ENCODE measurements at places on chromosomes 2 and 18. TPM values are rescaled to one million over a fixed set of nuclear protein-coding genes. Genes with fewer than 3 reads are reported as not detected.

GRCh38 chr2:71578767-71579342 is 125.5 kb downstream of the DYSF start:
- H3K27ac ChIP-seq: no peak overlapping the region
- H3K36me3 ChIP-seq: no peaks in the 10 kb centered on the region
- H3K27me3 ChIP-seq: no peaks in the 10 kb centered on the region

GRCh38 chr2:200451511-200451910 is 58.4 kb downstream of the KCTD18 start:
- H3K27ac ChIP-seq: no peak overlapping the region
- no peak overlapping the region for H3K4me3 ChIP-seq
- no peaks in the 10 kb centered on the region for H3K27me3 ChIP-seq

DNA sequence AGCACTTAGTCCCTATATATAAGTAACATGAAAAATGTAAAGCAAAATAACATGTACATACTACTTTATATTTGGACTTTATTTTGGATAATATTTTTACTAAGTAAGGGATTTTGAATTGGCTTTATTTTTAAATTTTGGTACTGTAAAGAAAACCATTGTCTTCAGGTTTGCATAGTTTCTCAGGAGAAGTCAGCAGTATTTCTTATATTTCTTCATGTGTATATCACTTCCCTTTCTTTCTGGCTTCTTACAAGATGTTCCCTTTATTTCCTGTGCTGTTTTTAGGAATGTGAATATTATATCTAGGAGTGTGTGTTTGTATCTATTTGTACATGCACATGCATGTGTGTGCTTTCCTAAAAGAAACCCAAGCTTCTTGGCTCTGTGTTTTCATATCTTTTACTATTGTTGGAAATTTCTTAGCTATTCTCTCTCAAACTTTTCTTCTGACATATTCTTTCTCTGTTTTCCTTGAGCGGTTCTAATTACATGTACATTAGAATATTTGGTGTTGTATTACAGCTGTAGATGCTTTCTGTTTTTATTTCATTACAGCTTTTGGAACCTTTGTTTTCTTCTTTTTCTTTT is 1549.7 kb upstream of the ACVR2A start:
- H3K36me3 ChIP-seq: no peaks in the 10 kb centered on the region
- no peak for DNase-seq
- no peaks in the 10 kb centered on the region for H3K4me1 ChIP-seq
- no peak overlapping the region for H3K4me3 ChIP-seq
- H3K27ac ChIP-seq: no peak overlapping the region

- H3K27me3 ChIP-seq: no peaks in the 10 kb centered on the region
- no peak overlapping the region for H3K4me3 ChIP-seq
- no peak for DNase-seq
- H3K4me1 ChIP-seq: peaks cover 22% of the 10 kb centered on the region
Observed at GRCh38 chr2:222756951-222757650, 85.6 kb downstream of the MOGAT1 start.

- no peak for DNase-seq
- no peaks in the 10 kb centered on the region for H3K27me3 ChIP-seq
- no peak overlapping the region for H3K27ac ChIP-seq
- H3K4me1 ChIP-seq: no peaks in the 10 kb centered on the region
- no peaks in the 10 kb centered on the region for H3K36me3 ChIP-seq
- H3K4me3 ChIP-seq: no peak overlapping the region
Observed at GRCh38 chr2:103002954-103003353, 241.1 kb downstream of the TMEM182 start.

GRCh38 chr2:201402651-201403562 is 45.8 kb upstream of the FLACC1 start:
- no peak overlapping the region for H3K4me3 ChIP-seq
- no peak overlapping the region for H3K27ac ChIP-seq
- no peaks in the 10 kb centered on the region for H3K36me3 ChIP-seq

- H3K36me3 ChIP-seq: no peaks in the 10 kb centered on the region
- DNase-seq: peak; percentile 33
- H3K4me3 ChIP-seq: peak overlapping the region; percentile 88
- peaks cover 26% of the 10 kb centered on the region for H3K4me1 ChIP-seq
- no peaks in the 10 kb centered on the region for H3K27me3 ChIP-seq
Observed at GRCh38 chr2:240586919-240587800, 626 bp downstream of the CAPN10 start.

GRCh38 chr2:9226458-9227380 is 20.1 kb downstream of the ASAP2 start:
- no peak for DNase-seq

GRCh38 chr18:66393463-66393862 is 210.4 kb downstream of the CDH19 start:
- no peaks in the 10 kb centered on the region for H3K27me3 ChIP-seq
- no peak for DNase-seq
- H3K4me3 ChIP-seq: no peak overlapping the region
- H3K4me1 ChIP-seq: no peaks in the 10 kb centered on the region
- H3K36me3 ChIP-seq: no peaks in the 10 kb centered on the region

- no peaks in the 10 kb centered on the region for H3K27me3 ChIP-seq
- no peaks in the 10 kb centered on the region for H3K4me1 ChIP-seq
Observed at GRCh38 chr2:155651851-155652250, 680.7 kb downstream of the NR4A2 start.

DNA sequence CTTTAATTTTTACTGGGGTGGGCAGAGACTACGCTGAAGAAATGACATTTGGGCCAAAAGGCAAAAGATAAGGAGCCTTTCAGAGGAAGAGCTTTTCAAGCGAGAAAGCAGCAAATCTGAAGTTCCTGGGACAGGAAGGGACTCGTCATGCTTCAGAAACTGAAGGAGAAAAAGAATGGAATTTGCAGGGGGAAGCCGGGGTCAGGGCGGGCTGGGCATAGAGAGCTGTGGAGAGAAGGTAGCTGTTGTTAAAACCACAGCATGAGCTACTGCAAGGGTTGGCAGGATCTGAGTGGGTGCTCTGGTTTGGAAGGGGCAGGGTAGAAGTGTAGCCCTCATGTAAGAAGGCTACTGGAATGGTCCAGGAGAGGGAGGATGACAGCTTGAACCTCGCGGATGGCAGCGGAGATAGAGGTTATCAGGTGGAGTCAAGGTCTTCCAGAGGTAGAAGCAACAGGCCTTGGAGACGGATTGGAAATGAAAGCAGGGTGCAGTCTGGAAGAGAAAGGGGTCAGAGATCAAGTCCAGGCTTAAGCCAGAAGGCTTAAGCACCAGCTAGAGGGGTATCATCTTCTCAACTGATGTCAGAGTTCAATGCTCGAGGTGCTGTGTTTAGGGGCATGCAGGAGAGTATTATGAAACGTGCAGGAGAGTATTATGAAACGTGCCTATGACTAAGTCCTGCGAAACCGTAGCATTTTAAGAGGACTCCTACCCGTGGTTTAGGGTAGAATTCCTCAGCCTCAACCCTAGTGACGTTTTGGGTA is 18.9 kb downstream of the ATP8B1 start:
- no peaks in the 10 kb centered on the region for H3K27me3 ChIP-seq
- H3K4me3 ChIP-seq: no peak overlapping the region
- no peak for DNase-seq
- no peaks in the 10 kb centered on the region for H3K36me3 ChIP-seq

- H3K4me3 ChIP-seq: no peak overlapping the region
- no peaks in the 10 kb centered on the region for H3K36me3 ChIP-seq
- H3K27me3 ChIP-seq: no peaks in the 10 kb centered on the region
Observed at GRCh38 chr18:75923169-75923568, 495.7 kb upstream of the SMIM21 start.

GRCh38 chr2:103959174-103960128 is 894.5 kb upstream of the POU3F3 start:
- H3K27ac ChIP-seq: no peak overlapping the region
- H3K4me1 ChIP-seq: no peaks in the 10 kb centered on the region
- no peaks in the 10 kb centered on the region for H3K27me3 ChIP-seq
- H3K4me3 ChIP-seq: no peak overlapping the region
- no peaks in the 10 kb centered on the region for H3K36me3 ChIP-seq

DNA sequence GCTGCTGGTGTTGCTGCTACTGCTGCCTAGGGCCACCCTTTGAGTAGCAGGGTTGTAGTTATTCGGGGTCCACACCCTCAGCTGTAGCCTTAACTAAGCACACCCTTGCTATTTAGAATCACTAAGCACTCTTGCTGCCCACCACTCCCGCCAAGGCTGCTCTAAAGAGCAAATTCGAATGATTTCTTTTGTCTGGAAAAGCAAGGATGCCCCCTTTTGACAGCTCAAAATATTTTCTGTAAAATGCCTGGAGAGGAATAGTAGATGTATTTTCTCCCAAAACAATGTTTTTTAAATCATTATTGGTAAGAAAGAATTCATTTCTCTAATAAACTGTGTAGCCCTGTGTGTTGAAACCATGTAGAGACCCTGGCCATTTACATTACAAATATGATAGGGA is 80.8 kb upstream of the PAPOLG start:
- DNase-seq: no peak
- H3K27me3 ChIP-seq: no peaks in the 10 kb centered on the region
- no peaks in the 10 kb centered on the region for H3K4me1 ChIP-seq
- H3K36me3 ChIP-seq: no peaks in the 10 kb centered on the region

GRCh38 chr2:161990036-161990435 is 84.0 kb downstream of the DPP4 start:
- no peak overlapping the region for H3K27ac ChIP-seq
- H3K27me3 ChIP-seq: no peaks in the 10 kb centered on the region
- DNase-seq: no peak
- no peaks in the 10 kb centered on the region for H3K36me3 ChIP-seq

DNA sequence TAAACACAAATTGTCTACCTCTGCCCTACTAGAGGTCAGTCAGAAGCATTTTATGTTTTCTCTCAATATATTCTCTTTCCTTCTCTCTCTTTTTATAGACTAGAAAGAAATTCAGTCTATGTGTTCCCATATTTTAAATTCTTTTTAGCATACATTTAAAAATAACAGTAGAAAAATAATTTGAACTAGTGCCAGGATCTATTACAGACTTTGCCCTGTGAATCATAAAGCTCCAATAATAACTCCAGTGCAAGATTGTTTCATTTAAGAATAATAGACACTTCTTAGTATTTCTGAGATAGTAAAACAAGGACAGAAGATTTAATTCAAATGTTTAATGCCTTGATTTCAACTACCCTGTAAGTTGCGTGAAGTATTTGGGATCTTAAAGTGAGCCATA is 60.1 kb downstream of the ITGB6 start:
- H3K4me3 ChIP-seq: no peak overlapping the region
- no peaks in the 10 kb centered on the region for H3K36me3 ChIP-seq
- no peak overlapping the region for H3K27ac ChIP-seq

GRCh38 chr2:74333896-74334586 is 9.2 kb downstream of the SLC4A5 start:
- no peak overlapping the region for H3K4me3 ChIP-seq
- no peaks in the 10 kb centered on the region for H3K36me3 ChIP-seq
- DNase-seq: no peak
- H3K27me3 ChIP-seq: no peaks in the 10 kb centered on the region
- no peak overlapping the region for H3K27ac ChIP-seq

- DNase-seq: no peak
- no peak overlapping the region for H3K4me3 ChIP-seq
- no peaks in the 10 kb centered on the region for H3K27me3 ChIP-seq
- H3K4me1 ChIP-seq: no peaks in the 10 kb centered on the region
Observed at GRCh38 chr18:74073957-74074667, 73.5 kb downstream of the FBXO15 start.

- no peaks in the 10 kb centered on the region for H3K4me1 ChIP-seq
- H3K27ac ChIP-seq: no peak overlapping the region
- DNase-seq: no peak
Observed at GRCh38 chr2:229080172-229080571, 190.9 kb downstream of the PID1 start.

- peaks cover 5% of the 10 kb centered on the region for H3K4me1 ChIP-seq
- H3K36me3 ChIP-seq: no peaks in the 10 kb centered on the region
- DNase-seq: no peak
- no peaks in the 10 kb centered on the region for H3K27me3 ChIP-seq
- no peak overlapping the region for H3K4me3 ChIP-seq
- no peak overlapping the region for H3K27ac ChIP-seq
Observed at GRCh38 chr2:147917161-147917560, 72.3 kb downstream of the ACVR2A start.

GRCh38 chr2:64489081-64489751 is 34.9 kb upstream of the AFTPH start:
- H3K27ac ChIP-seq: no peak overlapping the region
- H3K4me1 ChIP-seq: no peaks in the 10 kb centered on the region
- H3K36me3 ChIP-seq: no peaks in the 10 kb centered on the region
- no peaks in the 10 kb centered on the region for H3K27me3 ChIP-seq
- no peak overlapping the region for H3K4me3 ChIP-seq
- no peak for DNase-seq

DNA sequence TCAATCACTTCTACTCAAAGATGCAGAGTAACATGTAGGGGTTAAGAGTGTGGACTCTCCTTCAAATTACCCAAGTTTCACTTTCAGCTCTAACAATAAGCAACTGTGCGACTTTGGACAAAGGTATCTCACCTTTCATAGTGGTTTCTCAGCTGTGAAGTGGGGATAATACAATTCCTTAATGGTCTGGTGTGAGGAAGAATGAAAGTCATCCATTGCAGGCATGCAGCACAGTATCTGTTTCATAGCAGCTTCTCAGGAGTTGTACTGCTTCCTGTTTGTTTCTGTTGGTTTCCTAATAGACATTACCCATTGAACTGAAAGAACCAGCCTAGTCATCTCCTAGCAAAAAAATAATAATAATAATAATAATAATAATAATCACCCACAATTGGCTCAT is 74.4 kb downstream of the DDX18 start:
- H3K36me3 ChIP-seq: no peaks in the 10 kb centered on the region
- H3K4me1 ChIP-seq: peaks cover 7% of the 10 kb centered on the region
- DNase-seq: no peak
- no peak overlapping the region for H3K4me3 ChIP-seq

DNA sequence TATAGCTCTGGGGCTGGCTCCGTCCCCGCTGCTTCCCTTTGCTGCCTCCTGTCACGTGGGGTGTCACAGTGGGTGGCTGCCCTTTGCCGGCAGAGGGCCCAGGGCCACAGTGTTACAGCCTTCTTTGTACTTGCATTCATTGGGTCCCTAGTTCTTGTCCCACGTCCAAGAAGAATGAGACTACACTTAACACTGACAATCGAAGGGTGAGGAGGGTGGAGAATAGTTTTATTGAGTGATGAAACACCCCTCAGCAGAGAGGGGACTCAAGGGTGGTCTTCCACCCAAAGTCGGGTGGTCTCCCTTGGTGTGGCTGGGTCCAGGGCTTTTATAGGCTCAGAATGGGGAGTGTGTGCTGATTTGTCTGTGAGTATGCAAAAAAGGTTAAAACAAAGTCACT is 1.9 kb downstream of the ATG4B start:
- H3K36me3 ChIP-seq: no peaks in the 10 kb centered on the region
- no peak for DNase-seq
- peaks cover 12% of the 10 kb centered on the region for H3K4me1 ChIP-seq

GRCh38 chr2:10877651-10878111 is 34.1 kb upstream of the KCNF1 start:
- no peak overlapping the region for H3K4me3 ChIP-seq
- no peaks in the 10 kb centered on the region for H3K4me1 ChIP-seq
- H3K27me3 ChIP-seq: no peaks in the 10 kb centered on the region
- DNase-seq: no peak

STPG4 gene
- 8.5 TPM for total RNA-seq

SCN9A gene
- total RNA-seq: 85.7 TPM

GALR1 gene
- total RNA-seq: 0.43 TPM

SNTG2 gene
- total RNA-seq: 10.2 TPM

CXCR4 gene
- 3.7 TPM for total RNA-seq

GRHL1 gene
- total RNA-seq: 8.3 TPM

TUBA3E gene
- total RNA-seq: 129 TPM

MROH2A gene
- 5.3 TPM for total RNA-seq

SCYGR4 gene
- not detected for total RNA-seq

ELOA2 gene
- total RNA-seq: 8.4 TPM

CCL20 gene
- total RNA-seq: 0.81 TPM
